ENCODE measurements at places on chromosomes 3 and 15.
A peak's percentile ranks its signal among the peaks of the same experiment; 100 is the strongest.

DNA sequence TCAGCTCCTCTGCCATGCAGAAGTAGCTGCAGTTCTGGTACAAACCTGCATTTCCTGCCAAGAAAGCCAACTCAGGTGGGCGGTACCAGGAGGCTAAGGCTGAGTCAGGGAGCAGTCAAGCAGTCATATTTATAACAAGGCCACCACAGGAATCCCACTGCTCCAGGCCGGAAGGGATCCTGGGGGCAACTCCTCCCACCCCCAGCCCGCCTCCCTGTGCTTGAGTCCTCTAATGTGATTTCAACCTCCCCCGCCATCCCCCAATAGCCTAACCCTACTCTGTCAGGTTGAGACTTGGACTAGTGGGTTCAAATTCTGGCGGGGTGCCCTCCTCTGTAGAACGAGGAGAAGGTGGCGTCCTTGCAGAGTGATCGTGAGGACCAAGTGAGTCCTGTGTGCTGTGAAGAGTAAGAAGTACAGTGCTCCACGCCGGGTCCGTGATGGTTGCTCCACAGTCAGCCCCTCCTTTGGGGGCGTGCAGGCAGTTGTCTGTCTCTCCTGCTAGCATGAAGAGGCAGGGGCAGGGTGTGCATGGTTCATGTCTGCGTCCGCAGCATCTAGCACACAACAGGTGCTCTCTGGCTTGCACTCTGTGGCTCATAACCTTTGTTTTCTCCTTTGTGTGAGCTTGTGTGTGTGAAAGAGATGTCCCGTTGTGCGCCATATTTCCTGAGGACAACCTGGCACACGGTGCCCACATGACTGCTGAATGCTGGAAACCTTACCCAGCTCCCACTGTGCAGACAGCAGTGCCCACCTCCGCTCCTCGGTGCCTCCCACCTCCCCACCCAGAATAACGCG, 78.3 kb downstream of the SMAD6 start:
- DNase-seq, result no peak

GRCh38 chr3:132378048-132378762, 39.1 kb upstream of the DNAJC13 start:
- no peak for DNase-seq

DNA sequence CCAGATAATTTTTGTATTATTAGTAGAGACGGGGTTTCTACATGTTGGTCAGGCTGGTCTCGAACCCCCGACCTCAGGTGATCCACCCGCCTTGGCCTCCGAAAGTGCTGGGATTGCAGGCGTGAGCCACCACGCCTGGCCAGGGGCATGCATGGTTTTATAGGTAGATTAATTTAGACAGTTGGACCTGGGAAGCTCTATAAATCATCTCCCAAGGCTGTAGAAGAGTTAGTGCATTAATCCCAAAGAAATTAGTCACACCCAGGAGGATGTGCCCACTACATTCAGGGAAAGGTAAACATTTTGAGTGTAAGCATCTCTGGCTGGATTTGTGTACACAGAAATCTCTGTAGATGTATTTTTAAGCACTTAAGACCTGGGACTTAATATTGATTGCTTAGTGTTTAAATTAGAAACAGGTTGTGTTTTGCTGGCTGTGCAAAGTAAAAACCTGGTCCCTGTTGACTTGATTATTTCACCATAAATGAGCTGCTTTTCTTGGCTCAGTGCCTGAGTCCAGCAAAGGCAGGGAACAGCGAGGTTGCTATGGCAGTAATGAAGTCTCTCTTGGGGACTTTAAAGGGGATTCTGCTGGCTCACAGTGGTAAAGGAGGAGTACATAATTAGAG, 19.2 kb downstream of the EXOSC7 start:
- DNase-seq, result peak; percentile 59

GRCh38 chr15:65411465-65412071, 11.2 kb downstream of the IGDCC4 start:
- no peak for DNase-seq

DNA sequence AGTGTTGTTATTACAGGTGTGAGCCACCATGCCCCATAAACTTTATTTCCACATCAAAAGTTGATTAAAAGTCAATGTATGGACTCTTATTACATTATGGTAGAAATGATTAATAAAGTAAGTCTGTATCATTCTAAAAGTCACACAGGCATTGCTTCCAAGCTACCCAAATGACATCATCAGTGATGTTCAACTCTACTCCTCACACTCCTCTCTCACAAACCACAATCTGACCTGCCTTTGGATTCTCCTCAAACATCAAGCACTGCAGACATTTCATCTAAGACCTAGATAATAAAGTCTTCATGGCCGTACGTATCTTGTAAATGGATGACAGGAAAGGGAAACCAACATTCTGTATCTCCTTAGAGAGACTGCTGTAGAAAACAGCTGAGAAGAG, 68.0 kb downstream of the SMARCC1 start:
- no peak for DNase-seq

DNA sequence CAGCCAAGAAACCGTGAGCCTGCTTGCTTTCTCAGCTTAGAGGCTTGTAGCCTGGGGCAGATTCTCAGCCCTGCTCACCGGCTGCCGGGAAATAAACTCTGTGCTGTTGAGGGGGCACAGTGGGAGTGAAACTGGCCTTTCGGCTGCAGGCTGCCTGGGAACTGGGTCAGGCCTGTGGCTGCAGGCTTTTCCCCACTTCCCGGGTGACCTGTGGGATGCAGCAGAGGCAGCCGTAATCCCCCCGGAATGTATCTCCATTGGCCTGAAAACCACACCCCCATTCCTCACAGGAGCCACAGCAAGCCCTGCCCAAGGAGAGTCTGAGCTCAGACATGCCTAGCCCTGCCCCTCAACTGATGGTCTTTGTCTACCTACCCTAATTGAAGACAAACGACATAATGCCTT, 110.9 kb downstream of the STXBP5L start:
- no peak for DNase-seq

DNA sequence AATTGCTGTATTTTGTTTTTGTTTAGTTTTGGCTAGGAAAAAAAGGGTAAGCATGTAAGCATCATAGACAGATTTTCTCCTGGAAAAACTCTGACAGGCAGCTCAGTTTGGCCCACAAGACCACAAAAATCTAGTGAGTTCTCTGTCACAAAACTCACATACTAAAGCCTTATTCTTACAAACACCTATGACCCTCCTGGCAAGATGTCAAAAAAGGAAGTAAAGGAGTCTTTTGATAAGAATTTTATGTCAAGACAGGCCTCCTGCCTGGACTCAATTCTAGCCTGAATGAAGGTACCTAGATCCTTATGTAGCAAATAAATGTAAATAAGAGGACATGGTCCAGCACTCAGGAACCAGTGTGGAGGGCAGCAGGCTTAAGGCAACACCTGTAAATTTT, 668.3 kb upstream of the ZNF385D start:
- no peak for DNase-seq

- no peak for DNase-seq
Observed at GRCh38 chr3:155241579-155241978, 51.9 kb downstream of the STRIT1 start.

- DNase-seq, result peak; percentile 91
Observed at GRCh38 chr3:66428733-66429132, 72.1 kb downstream of the LRIG1 start.

GRCh38 chr3:18716821-18717220, 291.7 kb upstream of the SATB1 start:
- no peak for DNase-seq

DNA sequence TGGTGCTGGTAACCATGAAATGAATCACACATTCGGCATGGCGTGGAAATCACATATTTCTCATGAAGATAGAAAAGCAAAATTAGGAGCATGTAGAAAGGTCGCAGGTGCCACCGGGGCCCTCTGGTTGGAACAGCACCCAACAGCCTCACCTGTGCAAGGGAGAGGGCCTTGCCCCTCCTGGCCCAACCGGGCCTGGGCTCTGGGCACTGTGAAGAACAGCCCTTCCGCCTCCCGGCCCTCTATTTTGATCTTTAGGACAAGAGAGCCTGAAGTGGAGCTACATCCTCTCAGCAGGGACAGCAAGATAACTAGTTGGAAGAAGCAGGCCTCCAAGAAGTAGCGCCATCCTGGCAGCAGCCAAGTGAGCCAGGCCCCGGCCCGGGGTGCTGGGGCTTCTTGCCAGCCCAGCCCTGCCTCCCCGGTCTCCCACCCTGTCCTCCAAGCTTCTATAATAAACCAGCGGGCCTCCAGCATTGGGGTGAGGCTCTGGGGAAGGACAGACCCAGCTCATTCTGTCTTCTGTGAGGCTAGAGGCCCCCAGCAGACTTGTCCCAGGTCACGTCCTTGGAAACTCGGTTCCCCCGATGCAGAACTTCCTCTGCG, 46.1 kb upstream of the FGD5 start:
- no peak for DNase-seq

- no peak for DNase-seq
Observed at GRCh38 chr3:46080124-46080968, 53.1 kb upstream of the XCR1 start.

DNA sequence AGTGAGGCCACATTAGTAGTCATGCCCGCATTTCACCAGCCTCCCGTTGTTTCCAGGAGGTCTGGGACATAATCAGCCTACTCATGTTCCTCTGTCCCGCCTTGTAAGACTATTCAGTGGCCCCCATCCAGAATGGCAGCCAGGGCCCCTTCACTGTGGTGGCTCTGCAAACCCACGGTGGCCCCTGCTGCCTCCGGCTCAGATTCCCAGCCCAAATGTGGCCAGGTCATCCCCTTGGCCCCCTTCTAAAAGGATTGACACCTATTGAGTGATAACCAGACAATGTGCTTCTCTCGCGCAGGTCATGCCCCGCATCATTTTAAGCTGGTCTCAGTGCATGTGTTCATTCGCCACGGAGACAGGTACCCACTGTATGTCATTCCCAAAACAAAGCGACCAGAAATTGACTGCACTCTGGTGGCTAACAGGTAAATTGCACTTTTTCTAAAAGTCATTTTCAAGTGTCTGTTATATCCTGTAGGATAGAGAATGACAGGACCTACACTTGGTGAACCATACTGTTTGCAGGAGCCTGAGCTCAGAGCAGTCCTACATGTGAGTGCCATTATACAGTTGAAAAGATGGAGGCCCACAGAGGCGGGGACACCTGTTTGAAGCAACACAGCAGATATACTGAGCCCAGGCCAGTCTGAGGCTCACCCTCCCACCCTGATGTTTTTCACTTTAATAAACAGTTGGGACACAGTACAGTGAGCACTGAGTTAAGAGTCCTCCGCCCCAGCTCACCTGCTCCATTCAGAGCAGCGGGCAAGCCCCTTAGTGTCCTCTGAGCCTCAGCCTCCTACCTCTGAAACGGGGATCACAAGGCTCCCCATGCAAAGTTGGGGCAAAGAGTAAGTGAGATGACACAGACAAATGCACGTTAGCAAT, 47.7 kb downstream of the PXYLP1 start:
- DNase-seq, result no peak

- DNase-seq, result no peak
Observed at GRCh38 chr15:38275959-38276358, 23.3 kb downstream of the SPRED1 start.

- DNase-seq, result no peak
Observed at GRCh38 chr15:75211436-75212199, 9.9 kb downstream of the C15orf39 start.

DNA sequence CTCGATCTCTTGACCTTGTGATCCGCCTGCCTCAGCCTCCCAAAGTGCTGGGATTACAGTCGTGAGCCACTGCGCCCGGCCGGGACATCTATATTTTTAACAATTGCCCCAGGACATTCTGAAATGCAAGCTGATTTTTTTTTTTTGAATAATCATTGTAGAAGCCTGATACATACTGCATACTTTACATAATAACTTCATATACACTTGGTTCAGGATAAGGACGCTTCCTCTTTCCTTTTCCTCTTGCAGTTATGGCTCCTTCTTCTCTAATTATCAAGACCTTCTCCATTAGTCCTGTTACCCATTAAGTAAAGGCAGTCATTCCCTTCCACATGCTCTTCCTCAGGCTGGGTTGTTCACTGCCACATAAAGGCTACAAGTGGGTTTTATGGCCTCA, 58.3 kb downstream of the SLCO3A1 start:
- no peak for DNase-seq

- no peak for DNase-seq
Observed at GRCh38 chr3:52385157-52385556, 59.7 kb downstream of the SEMA3G start.

DNA sequence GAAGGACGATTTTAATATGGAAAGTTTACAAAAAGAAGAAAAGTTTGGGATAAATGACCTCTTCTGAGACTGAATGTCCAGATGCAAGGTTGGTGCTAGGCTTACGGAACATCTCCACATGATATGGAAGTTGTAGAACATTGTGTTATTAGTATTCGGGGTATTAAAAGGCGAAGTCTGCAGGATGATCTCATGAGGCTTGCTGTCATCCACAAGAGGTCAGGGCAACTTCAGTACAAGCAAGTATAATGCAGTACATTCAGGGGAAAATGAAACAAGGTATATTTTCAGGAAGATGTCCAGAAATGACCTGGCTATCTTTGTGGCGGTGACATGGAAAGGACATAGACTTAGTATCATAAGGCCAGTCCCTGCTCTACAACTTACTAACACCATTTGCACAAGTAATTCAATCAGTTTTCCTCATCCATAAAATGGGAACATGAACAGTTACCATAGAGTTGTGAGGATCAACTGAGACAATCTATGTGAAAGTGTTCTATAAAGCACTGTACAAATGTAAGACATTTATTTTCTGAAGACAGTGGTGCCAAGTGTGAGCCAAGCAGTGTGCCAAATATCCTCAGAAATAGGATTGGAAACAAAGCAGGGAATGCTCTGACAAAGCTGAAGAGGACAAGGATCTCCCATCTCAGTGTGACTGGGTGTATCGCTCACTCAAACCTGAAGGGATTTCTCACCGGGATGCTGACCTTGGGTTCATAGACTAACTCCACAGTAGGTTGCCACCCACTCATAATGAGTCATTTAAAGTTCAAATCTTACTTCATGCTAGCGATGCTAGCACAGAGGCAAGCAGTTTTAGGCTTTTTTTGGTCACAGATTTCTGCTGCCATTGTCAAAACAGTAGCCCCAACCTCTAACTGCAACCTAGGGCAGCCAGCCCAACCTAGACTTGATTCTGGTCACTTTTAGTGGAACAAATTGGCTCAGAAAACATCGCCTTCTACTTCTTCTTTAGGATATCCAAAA, 118.3 kb downstream of the TIGIT start:
- DNase-seq, result peak; percentile 74

- no peak for DNase-seq
Observed at GRCh38 chr3:136281966-136282520, 31.9 kb downstream of the PCCB start.

- DNase-seq, result no peak
Observed at GRCh38 chr3:193809106-193809505, 216.1 kb downstream of the OPA1 start.

- DNase-seq, result peak; percentile 90
Observed at GRCh38 chr15:40367686-40368611, 9.9 kb downstream of the DISP2 start.

DNA sequence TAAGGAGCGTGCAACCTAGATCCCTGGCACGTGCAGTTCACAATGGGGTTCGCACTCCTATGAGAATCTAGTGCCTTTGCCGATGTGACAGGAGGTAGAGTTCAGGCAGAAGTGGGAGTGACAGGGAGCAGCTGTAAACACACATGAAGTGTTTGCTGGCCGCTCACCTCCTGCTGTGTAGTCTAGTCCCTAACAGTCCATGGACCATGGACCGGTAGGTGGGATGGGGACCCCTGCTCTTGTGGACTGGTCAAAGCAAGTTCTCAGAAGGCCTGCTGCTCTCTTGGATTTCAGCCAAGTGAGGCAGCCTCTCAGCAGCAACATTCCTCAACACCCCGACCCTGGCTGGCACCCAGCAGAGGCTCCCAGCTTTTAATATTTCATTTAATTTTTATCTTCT, 58.2 kb upstream of the SNRPA1 start:
- DNase-seq, result no peak
